AG20443 (cell line): ENCODE measurements at places on chromosomes 7 and 10.

DNA sequence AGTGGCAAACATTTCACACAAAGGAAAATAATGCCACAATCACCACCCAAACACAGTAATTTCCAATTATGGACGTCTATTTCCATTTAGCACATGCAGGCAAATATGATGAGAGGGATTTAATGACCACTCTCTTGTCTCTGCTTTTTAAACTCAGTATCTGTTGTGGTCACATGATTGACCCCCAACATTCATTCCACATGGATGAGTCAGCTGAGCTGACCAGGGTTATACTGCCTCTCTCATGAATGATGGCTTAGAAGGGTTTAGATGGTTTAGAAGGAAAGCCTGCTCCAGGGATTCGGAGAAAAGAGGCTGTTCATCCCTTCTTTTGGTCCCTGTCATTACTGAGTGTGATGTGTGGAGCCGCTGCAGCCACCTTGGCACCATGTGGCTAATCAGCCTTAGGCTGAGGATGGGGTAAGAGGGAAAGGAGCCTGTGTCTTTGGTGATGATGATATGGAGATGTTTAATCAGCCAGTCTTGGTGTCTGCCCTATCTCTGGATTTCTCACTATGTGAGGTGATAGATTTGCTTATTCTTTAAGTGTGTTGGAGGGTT lies 38.2 kb upstream of the JAKMIP3 start:
- no peak for DNase-seq

- DNase-seq = no peak
Observed at GRCh38 chr7:101781439-101781838, 36.0 kb upstream of the CUX1 start.

GRCh38 chr10:33935350-33935749 lies 600.9 kb upstream of the NRP1 start:
- DNase-seq = no peak

- DNase-seq = no peak
Observed at GRCh38 chr7:127557803-127558202, 27.6 kb downstream of the GCC1 start.

GRCh38 chr10:106941297-106942034 lies 223.0 kb downstream of the SORCS1 start:
- no peak for DNase-seq

DNA sequence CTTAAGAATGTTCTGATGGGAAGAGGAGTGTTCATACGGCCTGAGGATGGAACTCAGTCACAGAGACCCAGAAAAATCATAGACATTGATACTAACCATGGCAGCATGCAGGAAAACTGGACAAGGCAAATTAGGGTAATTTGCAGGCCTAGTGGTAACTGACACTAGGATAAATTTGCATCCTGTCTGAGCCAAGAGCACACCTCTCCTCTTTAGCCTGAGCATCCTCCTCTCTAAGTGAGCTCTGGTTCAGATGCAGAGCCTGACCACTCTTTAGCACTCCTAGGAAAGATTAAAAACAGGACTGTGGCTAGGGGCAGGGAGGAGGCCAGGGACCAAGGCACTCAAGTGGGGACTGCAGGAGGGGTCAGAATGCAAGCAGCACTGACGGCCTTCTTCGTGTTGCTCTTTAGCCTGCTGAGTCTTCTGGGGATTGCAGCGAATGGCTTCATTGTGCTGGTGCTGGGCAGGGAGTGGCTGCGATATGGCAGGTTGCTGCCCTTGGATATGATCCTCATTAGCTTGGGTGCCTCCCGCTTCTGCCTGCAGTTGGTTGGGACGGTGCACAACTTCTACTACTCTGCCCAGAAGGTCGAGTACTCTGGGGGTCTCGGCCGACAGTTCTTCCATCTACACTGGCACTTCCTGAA lies at the start of gene TAS2R41:
TAS2R41 (plus strand) TSS at position 373 of the 650 bp plus-strand sequence; CDS start at position 373, 0 bp downstream.
- no peak for DNase-seq

DNA sequence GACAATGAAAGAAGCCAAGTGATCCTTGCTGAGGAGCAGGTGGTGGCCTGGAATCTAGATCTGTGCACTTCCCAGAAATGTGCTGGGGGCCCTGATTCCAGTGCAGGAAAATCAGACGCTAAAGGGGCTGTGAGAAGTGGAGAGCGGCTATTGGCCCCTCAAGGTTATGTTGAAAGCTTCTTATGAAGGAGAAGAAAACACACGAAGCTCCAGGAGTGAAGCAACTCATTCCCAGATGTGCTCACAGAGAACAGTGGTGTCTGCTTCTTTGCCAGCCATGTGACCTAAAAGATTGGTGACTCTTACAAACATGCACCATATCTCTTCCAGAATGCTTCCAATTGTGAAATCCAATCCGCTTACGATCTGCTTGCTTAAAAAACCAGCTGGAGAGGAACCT lies 679.3 kb upstream of the IGFBP3 start:
- peak; percentile 62 for DNase-seq

- DNase-seq = no peak
Observed at GRCh38 chr7:2017914-2018568, 214.7 kb downstream of the MAD1L1 start.

DNA sequence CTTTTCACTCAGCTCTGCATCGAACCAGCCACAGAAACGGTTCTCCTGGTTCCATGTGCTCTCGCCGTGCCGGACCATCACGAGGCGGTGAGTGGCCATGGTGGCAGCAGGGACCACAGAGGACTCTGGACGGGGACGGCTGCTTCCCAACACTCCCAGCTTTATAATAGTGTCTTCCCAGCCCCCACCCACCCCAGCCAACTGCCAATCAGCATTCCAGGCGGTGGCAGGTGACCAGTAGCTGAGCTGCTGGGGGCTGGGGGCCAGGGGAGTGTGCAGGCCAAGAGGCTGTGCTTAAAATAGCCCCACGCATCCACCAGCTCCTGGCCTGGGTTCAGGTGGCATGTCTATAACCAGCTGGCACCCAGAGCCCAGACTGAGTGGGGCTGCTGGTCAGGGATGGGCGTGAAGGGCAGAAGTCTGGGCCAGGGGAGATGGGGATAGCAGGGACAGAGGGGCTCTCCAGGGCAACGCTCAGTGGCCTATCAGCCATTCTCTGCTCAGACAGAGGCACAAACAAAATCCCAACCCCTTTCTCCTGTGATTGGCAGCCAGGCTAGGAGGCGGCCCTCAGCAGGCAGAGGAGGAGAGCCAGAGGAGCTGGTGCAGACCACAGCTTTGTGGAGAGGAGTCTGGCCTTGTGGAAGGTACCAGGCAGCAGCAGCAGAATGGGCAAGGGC lies at the start of gene PGAM2:
PGAM2 (minus strand) TSS at position 137 of the 680 bp plus-strand sequence; CDS start at position 99, 38 bp downstream.
- DNase-seq = peak; percentile 39

DNA sequence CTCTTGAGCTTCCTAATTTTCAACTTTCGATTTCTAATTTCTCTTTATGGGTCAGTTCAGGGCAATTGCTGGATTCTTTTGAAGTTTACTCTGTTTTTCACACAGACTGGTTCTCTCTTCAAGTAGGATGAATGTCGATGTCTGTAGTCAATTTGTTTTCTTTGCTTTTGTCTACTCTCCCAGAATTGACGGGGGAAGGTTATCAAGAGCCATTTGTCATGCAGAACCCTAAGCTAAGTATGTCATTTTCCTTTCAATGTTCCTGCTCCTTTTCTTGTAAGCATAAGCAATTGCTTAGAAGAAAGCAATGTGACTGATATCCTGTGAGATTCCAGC lies 53.7 kb downstream of the SLC39A12 start:
- no peak for DNase-seq

DNA sequence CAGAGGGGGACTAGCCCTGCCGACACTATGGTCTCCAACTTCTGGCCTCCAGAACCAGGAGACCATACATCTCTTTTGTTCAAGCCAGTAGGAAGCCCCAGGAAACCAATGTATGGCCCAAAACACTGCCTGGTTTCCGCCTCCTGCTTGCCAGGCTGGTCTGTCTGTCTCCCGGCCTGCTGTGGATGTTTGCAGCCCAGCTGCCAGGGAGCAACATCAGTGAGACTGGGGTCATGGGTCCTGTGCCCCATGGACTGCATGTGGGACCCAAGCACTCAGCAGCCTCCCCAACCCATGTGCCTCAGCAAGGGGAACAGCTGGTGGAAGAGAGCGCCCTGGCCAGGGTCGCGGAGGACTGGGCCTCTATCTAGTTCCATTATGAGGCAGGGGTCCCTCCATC lies 33.4 kb upstream of the NUB1 start:
- no peak for DNase-seq

GRCh38 chr10:90968328-90969081 lies 47.6 kb upstream of the ANKRD1 start:
- DNase-seq = peak; percentile 81

DNA sequence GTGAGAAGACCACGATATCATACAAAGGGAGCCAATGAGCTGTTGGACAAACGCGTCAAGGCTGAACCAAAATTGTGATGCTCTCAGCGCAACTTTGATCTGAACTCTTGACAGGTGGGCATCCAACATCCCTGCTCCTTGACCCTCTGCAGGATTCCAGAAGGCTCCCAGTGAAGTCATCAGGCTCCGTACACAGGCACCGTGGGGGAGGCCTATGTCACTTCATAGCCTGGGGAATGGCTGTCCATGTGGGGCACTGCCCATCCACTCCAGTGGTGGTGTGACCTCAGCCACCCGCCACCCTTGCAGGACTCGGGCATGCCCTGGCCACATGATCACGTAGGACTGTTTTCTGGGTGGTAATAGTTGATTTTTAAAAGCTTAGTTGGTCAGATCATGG lies 233.8 kb upstream of the GRB10 start:
- DNase-seq = no peak
